ENCODE measurements at places on chromosomes 12 and 14.
A peak's percentile ranks its signal among the peaks of the same experiment; 100 is the strongest.

GRCh38 chr12:108430245-108430644 is 84.8 kb upstream of the FICD start:
- peak; percentile 27 for DNase-seq

DNA sequence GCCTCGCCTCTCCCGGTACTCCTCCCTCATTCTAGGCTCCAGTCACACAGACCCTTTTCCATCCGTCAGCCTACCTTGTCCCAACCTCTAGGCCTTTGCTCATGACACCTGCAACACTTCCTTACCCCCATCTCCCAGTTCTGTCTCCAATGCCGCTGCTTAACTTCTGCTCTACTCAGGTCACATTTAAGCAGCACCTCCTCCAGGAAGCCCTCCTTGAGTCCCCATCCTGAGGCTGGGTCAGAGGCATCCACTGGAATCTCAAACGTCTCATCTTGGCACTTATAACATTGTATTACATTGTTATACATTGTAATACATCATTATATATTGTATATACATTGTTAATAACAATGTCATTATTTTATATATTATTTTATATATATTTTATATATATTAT is 32.8 kb downstream of the RASAL1 start:
- no peak for DNase-seq

DNA sequence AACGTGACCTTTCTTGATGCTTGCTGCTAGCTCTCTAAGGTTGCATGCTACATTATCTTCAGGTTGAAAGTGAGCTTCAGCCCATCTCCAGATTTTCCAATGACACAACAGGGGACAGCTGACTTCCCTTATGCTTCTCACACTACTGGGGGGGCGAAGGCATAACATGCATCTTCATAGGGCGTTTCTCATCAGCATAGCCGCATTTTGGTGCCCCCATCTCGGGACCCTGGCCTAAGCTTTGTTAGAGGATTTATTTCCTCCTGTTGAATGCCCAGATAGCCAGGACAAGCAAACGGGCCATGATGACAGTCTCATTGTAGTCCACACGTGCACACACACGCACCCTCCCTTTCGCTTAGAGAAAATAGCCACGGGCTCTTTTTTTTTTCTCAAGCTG is 30.7 kb downstream of the SSPN start:
- no peak for DNase-seq

DNA sequence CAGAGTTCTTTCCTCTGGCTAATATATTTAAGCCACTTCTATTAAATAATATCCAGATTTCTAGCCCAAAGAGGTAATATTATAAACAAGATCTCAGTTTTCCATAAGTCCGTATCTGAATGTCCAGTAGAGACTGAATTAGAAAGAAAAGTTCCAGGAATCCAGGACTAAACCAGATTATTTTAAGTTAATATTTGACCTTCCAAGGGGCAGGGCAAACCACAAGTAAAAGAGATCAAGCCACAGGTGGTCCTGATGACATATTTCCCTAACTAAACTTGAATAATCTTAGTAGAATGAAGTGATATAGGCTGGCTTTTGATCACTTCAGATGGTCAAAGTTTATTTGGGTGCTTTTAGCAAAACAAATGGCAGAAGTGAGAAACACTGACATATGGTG is 43.3 kb upstream of the E2F7 start:
- DNase-seq = no peak

- DNase-seq = peak; percentile 79
Observed at GRCh38 chr12:76855271-76855670, 23.5 kb downstream of the CSRP2 start.

DNA sequence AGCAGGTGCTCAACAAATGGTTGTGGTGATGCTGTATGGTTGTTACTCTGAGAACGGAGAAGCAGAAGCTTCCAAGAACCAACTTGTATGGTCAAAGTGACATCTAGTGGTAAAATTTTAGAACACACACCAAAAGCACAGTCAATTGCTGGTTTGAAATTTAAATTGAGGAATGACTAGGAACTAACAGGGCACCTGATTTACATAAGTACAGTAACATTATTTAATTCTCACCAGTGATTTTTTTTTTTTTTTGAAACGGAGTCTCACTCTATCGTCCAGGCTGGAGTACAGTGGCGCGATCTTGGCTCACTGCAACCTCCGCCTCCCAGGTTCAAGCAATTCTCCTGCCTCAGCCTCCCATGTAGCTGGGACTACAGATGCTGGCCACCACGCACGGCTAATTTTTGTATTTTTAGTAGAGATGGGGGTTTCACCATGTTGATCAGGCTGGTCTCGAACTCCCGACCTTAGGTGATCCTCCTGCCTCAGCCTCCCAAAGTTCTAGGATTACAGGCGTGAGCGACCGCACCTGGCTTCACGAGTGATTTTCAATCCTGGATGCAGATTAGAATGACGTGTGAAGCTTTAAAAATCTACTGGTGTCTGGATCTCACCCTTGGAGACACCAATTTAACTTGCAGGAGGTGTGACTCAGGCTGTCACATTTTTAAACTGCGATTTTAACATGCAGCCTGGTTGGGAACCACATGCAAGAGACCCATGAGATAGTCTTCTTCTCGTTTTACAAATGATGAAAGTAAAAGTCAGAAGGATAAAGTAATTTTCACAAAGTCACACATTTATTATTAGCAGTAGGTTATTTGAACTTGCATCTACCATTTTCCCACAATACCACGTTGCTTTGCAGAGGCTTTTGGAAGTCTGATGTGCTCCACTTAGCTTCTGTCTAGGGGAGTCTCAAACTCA is 14.1 kb upstream of the NUMB start:
- DNase-seq = peak; percentile 67

DNA sequence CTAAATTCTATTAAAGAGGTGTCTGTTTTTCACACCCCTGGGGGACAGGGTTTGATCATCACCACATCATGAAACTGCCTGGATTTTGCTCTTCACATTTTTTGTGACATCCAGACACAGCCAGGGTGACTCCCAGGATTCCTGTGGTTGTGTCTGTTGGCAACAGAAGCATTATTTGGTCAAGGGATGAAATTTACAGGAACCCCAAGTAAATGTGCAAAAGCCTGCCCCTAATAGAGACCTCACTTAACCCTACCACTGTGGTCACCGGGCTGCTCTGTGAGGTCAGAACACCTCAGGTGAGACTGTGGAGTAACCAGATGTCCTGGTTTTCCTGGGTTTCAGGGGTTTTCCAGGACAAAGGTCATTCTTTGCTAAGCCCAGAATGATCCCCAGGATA is 103.8 kb downstream of the DAD1 start:
- peak; percentile 53 for DNase-seq

GRCh38 chr12:6201213-6201608 is 1.0 kb downstream of the CD9 start:
- no peak for DNase-seq

- DNase-seq = no peak
Observed at GRCh38 chr14:93317875-93318807, 14.7 kb downstream of the BTBD7 start.

DNA sequence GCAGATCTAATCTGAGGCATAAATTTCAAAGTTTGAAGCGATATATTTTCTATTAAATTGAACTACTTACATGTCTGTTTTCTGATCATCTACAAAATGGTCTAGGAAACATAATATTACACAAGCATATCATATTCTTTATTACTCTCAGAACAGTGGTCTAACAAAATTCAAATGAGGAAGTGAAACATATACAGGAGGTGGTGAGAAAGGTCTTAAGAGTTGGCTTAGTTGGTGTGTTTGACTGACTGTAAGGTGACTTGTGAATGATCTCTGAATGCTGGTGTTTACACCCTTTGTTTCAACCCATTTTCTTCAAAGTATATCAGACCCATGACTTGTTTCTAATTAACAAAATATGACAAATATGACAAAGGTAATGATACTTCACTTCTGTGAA is 1156.8 kb downstream of the SLC16A7 start:
- DNase-seq = no peak

GRCh38 chr12:97616946-97617345 is 154.3 kb downstream of the RMST start:
- DNase-seq = no peak

DNA sequence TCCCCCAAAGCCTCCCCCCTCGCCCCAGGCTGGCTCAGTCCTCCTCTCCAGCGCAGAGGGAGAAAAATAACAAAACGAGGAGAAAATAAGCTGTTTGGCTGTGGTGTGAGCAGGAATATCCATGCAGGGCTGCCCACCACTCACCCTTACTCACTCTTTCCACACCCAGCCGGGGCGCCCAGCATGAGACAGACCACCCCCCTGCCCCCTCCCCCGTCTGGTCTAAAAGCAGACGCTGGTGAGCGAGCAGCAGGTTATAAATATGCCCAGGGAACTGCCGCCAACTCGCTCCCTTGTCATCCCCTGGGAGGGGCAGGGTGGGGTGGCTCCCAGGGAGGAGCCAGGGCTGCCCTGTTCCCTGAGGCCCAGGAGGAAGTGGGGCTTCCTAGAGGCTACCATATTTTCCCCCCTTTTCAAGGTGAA is 7.4 kb downstream of the WNT1 start:
- no peak for DNase-seq

DNA sequence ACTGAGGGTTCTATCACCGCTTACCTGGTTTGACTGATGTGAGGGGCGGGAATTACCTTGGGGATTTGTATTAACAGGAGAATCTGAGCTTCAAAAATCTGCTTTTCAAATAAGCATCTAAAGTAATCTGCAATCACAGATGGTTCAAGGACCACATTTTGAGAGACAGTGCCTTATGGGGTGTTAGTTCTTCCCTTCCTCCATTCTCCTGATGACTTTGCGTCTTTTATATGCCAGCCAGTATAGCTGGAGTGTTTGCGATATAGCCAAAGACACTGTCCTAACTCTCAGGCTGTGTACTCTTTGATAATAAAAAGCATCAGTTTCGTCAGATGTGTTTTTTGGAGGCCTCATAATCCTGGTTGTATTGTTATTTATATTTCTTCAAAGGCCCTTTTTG is 39.5 kb downstream of the PPHLN1 start:
- no peak for DNase-seq

DNA sequence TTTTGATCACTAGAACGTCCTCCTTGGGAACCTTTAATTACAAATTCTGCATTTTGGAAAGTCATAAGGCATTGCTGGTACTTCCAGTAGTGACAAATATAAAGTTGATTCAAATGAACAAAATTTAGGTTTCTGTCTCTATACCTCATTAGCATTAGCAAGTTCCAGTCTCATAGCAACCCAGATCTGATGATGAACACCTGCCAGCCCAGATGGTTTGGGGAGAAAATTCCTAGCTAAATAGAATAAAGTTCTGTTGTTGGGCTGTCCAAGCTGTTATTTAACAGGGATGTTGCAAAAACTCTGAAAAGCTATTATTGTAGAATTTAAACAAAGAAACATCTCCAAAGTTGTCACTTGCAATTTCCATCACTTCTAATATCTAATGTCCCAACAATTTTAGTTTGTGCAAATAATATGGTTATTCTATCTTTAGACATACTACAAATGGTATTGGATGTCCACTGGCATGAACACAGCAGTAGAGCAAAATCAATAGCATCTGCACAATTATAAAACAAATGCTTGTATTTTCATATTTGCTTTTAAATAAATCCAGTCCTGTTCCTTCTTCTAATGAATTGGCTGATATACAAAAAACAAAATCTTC is 299.4 kb downstream of the SLC16A7 start:
- DNase-seq = no peak

DNA sequence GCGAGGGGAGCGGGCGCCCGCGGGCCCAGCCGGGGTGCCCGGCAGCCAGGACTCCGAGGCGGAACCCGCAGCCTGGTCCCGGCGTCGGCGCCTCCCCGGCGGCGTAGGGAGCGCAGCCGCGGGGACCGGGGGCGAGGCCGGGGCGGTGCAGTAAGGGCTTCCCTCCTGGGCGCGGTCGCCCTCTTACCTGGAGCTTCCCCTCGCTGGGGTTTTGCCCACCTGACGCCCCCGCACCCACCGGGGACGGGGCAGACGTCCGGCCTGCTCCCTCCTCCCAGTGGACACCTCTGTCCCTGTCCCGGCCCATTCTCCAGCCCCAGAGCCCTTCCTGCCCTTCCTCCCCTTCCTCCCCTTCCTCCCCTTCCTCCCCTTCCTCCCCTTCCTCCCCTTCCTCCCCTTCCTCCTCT is 413 bp upstream of the TUBA1C start:
- peak; percentile 24 for DNase-seq

GRCh38 chr14:64191756-64192155 is 102.4 kb downstream of the ESR2 start:
- DNase-seq = peak; percentile 82

DNA sequence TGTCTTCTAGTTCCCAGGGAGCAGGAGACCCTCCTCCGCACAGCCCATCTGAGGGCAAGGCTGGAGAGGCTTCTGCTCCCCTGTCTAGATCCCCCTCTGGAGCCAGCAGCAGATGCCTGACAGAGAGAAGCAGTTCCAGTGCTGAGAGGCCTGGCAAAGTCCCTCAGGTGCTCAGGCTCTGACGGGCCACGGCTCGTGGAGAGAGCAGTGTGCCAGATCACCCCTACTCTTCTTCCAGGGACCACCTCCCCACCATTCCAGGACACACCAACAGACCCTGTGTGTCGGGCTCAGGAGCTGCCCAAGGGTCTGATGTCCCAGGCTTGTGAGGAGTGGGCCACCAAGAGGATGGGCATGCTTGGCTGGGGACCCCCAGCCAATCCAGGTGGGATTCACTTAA is 22.5 kb upstream of the C14orf180 start:
- no peak for DNase-seq

DNA sequence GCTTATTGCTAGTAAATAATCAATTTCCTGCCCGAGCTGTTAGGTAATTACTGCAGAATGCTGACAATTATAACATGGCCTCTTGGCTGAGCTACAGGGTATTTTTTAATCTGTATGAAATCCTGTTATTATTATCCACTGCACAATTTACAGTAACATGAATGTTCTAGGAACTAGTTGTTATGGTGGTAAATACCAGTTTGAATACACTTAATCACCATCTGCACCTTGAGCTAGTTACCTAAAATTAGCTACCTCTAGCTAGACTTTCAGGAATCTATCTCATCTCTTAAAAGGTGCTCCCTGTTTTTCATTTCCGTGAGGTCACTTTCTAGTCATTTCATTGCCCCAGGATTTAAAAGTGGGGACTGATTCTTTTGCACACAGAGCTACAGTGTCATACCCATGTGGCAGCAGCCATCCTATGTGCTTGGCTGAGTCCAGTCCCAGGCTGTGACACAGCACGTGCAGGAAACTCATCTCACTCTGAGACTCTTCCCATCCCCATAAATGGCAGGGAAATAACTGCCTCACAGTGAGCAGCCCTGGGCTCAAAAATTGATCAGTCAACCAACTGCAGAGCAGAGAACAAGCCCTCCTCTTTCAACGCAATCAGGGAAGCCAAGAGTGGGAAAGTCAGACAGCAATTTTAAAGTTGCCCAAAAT is 37.6 kb downstream of the DCP1B start:
- no peak for DNase-seq

DNA sequence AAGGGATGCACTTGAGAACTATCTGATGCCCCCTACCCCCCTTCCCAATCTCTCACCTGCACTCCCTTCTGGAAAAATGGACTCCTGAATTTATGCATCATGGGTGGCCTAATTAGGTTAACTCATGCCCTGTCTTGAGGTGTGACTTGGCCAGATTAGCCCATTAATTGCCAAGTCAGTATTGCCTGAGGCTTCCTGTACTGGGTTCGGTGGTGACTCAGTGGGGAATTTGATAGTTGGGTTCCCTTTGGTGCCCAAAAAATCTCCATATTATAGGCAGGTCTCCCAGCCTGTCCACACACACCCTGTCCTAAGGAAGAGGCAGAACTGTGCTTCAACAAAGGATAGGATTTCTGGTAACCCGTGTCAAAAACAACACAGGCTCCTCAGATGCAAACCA is 146.1 kb downstream of the CHST11 start:
- DNase-seq = no peak

- no peak for DNase-seq
Observed at GRCh38 chr12:40309001-40309400, 84.2 kb downstream of the LRRK2 start.
